ENCODE measurements at places on chromosomes 3 and 15.

GRCh38 chr3:15439476-15439875 is 12.1 kb downstream of the EAF1 start:
- DNase-seq: no peak

DNA sequence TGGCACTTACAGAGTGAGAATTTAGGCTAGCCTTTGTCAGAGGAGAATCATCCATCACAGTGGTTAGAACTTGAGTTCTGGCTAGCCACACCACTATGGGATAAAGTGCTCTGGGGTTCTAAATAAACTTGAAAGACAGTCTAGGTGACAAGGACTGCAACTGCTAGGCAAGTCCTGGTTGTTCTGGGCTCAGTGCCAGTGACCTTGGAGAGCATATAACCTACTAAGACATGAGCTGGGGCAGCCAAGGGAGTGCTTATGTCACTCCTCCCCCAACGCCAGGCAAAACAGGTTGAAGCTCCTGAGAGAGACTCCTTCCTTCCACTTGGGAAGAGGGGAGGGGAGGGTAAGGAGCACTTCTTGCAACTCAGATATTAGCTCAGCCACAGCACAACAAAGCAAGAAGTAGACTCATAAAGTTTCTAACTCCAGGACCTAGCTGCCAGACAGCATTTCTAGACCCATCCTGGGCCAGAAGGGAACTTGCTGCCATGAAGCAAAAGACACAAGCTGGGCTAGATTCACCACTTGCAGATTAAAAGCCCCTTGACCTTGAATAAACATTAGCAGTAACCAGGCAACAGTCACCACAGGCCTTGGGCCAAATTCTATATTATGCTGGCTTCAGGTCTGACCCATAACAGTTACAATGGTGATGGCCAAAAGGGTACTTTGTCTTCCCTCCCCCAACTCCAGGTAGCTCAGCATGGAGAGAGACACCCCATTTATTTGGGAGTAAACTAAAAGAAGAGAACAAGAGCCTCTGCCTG is 963.7 kb downstream of the PLOD2 start:
- DNase-seq: no peak

GRCh38 chr3:39226106-39226741 is 33.8 kb upstream of the XIRP1 start:
- no peak for DNase-seq

GRCh38 chr3:116164039-116164438 is 281.2 kb downstream of the LSAMP start:
- no peak for DNase-seq

DNA sequence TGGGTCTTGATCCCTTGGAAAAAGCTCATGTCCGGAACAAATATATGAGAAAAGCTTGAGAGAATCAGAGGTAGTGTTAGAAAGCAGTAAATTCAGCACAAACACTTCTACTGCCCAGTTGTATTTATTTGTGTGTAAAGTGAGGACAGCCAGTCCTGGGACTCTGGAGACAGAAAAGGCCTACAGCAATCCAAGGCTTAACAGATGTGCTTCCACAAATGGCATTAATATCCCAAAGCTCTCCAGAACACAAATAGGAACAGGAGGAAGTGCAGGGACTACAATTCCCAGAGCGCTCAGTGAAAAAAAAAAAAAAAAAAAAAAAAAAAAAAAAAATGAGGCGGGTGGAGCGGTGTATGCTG is 390 bp upstream of the AP2M1 start:
- DNase-seq: no peak

- no peak for DNase-seq
These were observed 135.2 kb downstream of the MECOM start for GRCh38 chr3:169528289-169528688.

GRCh38 chr3:110731148-110731547 is 340.5 kb upstream of the NECTIN3 start:
- no peak for DNase-seq

GRCh38 chr3:81045976-81046375 is 715.5 kb downstream of the GBE1 start:
- DNase-seq: no peak

DNA sequence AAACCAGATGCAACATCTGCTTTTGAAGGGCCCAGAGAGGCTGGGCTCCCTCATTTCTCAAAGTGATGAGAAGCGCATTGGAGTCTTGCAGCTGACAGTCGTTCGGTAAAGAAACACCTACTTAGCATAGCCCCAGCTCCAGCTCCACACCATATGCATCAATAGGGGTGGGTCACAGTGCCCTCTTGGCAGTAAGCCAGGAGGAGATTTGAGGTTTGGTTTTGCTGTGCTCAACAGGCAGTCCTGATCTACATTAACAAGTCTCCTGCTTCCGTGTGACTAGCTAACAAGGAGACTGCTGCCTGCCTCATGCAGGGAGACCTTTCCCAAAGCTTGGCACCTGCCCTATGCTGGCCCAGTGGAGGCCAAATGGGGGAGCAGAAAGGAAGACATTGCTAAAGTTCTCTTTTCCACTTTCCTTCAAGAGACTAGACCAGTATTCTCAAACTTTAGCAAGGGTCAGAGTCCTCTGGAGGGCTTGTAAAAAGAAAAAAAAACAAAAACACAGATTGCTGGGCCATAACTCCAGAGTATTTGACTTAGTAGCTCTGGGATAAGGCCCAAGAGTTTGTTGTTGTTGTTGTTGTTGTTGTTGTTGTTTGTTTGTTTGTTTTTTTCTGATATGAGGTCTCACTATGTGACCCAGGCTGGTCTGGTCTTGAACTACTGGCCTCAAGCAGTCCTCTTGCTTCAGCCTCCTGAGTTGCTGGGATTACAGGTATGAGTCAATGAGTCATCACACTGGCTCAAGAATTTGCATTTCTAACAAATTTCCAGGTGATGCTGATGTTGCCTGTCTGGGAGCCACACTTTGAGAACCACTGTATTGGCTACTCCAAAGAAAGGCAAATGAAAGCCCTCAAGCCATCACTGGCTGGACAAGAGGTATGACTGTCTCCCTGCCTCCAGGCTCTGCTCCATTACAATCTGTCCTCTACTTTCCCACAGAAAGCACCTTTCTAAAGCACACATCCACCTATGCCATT is 294.9 kb downstream of the RORA start:
- DNase-seq: no peak

DNA sequence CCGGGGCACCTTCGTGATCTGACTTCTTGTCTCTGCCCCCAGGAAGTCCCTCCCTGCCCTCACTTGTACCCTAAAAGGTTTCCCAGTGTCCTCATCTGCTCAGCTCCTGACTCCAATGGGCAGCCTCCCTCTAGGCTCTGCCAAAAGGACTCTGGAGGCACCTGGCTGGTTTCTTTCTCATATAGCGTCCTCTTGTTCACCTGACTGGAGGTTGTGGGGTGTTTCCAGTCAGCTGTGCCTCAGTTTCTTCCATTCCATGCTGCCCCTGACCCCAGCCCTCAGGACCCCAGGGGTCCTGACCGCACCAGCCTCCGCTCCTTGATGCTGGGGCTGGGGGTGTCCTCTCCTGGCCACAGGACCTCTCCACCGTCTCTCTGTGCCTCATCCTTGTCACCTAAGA is 2.5 kb downstream of the PRR23E start:
- no peak for DNase-seq

GRCh38 chr3:190120269-190121060 is at the start of gene P3H2:
P3H2 (minus strand) TSS chr3:190120897; CDS start chr3:190120731, 166 bp downstream.
- DNase-seq: peak; percentile 84

GRCh38 chr15:32986147-32986546 is 208.4 kb downstream of the FMN1 start:
- no peak for DNase-seq

- no peak for DNase-seq
These were observed 163.0 kb downstream of the OCA2 start for GRCh38 chr15:27936164-27936563.

DNA sequence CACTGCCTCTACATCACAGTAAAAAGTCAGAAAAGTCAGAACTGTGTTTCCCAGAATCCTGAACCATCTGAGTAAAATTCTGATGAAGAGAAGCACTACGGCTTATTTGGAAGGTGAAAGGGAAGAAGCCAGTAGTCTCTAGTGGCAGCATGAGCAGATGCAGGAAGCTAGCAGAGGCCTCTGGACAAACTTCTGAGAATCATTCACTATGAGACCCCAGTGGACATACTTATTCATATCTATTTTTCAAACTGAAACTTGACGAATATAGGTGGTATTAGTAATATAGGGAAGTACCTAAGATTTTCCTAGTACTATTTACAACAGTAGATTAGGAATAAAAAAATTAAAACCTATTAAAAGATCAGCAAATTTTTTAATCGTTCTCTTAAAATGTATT is 272.8 kb upstream of the TTC14 start:
- DNase-seq: no peak

GRCh38 chr3:2452249-2452648 is 353.6 kb downstream of the CNTN4 start:
- DNase-seq: no peak

- no peak for DNase-seq
These were observed 116.1 kb upstream of the TLE3 start for GRCh38 chr15:70213794-70214193.

DNA sequence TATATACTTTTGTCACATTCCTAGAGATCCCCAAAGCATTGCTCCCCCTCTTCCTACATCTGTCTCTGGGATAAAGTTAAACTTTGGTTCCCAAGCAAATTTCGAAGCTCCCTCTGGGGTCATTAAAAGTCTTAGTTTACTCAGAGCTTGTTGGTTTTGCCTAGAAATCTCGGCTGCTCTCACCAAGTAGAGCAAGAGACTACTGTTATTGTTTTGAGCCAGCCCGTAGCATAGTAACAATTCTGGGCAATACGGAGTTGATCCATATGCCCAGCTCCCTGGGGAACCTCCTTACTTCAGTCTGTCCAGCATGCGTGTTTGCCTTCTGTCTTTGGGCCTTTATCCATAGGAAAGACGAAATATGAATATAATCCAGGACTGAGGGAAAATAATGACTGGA is 10.0 kb upstream of the P3H2 start:
- DNase-seq: no peak

- DNase-seq: no peak
These were observed 42.9 kb upstream of the APH1B start for GRCh38 chr15:63234451-63234870.

DNA sequence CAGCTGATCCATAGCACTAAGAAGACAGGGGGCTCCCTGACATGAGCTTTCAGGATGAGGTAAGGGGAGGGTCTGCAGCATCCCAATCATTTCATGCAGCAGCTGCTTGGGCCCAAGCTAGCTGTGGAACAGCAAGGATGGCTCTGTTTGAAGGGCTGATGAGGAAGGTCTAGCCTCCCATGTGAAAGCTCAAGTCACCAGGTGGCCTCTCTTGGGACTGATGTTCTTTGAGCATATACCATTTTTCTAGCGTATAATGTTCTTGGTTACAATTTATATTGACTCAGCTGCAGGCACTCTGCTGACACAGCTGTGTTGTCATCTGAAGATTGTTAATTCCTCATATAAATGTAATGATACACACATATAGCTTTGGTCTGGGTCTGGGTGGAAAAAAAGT is 87.0 kb downstream of the CD200R1L start:
- DNase-seq: no peak

GRCh38 chr3:109071350-109072142 is 46.4 kb downstream of the MORC1 start:
- no peak for DNase-seq

DNA sequence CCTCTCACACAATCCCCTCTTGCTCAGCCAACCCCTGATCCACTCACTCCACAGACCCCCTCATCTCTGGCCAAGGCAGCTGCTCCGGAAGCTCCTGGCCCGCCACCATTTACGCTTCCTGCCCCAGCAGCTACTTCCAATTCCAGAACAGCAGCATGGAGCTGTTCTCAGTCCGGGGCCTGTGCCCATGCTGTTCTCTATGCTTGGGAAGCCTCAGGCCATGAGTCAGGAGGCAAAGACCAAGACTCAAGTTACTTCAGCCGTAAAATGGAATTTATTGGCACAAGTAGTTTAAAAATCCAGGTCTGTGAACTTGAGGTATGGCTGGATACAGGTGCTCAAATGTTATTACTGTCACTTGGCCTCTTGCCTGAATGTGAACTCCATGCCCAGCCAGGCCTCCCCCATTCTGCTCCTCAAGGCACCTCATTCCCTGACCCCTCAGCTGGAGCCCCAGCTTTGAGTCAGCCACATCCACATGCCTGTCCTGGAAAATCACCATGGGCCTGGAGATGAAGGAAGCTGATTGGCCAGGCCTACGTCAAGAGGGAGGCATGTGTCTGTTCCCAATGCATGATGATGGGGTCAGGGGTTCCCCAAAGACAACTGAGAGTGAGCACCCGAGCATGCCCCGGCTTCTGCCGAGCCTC is 31.4 kb upstream of the CACNA2D2 start:
- DNase-seq: no peak

DNA sequence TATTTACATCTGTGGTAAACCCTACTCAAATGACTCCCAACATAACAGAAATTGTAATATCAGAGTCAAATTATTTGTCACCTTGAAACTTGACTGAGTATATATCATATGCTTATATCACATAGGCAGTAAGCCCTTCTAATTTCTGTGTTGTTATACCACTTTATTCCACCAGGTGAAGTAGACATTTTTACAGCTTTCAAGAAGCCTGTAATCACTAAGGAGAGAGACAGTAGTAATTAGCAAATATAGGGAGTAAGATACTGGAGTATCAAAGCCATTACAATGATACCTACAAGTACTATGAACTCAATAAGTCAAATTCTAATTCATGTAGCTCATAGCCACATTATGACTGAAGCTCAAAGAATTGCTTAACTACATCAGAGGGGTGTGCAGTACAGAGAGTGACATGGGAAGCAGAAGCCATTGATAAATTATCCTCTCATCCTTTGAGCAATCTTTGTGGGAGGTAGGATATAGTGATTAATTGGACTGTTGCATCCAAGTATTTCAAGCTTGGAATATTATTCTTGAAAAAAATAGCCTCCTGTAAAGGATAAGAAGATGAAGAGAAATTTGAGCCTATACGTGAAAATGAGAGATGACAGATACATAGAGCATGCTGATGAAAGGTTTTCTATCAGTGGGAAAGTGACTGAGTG is 1005.9 kb downstream of the ZPLD1 start:
- no peak for DNase-seq

- DNase-seq: no peak
These were observed 206.1 kb downstream of the TIGIT start for GRCh38 chr3:114499976-114500375.

DNA sequence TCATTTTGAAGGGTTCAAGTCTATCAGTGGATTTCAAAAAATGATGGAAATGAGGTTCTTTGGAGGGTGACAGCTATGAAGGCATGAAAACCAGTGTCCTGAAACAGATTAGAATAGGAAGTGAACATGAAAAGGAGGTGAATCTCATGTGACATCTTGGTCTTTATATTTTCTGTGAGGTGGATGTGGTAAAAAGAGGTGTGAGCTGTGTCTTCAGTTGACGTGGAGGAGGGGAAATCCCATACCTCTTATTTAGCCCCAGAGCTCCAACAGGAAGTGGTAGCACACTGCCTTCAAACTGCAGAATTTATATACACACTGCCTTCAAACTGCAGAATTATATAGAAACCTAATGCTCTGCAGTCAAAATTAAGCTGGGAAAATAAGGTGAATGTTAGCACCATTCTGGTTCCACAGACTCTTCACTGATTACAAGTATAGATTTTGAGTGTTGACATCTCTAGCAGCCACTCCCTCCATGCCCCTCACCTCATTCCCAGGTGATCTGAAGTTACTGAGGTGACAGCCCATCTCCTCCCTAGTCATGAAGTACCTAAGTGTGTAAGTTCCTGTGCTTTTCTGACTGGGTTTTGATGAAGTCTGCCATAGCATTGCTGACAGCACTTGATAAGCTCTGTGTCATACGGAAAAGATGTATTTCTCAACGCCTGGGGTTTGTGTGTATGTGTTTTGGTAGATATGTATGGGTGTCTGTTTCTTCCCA is 2.7 kb downstream of the RAB8B start:
- DNase-seq: no peak

Data from WTC11 (cell line).